ENCODE measurements at places on chromosomes 1 and 21. TPM values are rescaled to one million over a fixed set of nuclear protein-coding genes. Genes with fewer than 3 reads are reported as not detected.

GRCh38 chr1:227808566-227808965 is 6.9 kb upstream of the PRSS38 start:
- no peaks in the 10 kb centered on the region for H3K4me1 ChIP-seq
- no peaks in the 10 kb centered on the region for H3K27me3 ChIP-seq
- no peak overlapping the region for H3K4me3 ChIP-seq
- H3K27ac ChIP-seq, result no peak overlapping the region

The CTSK gene
- total RNA-seq, result 3.2 TPM

The C1orf226 gene
- 7.3 TPM for total RNA-seq

- no peaks in the 10 kb centered on the region for H3K27me3 ChIP-seq
- H3K4me3 ChIP-seq, result no peak overlapping the region
- H3K4me1 ChIP-seq, result peaks cover 30% of the 10 kb centered on the region
- peak; percentile 80 for DNase-seq
- no peaks in the 10 kb centered on the region for H3K36me3 ChIP-seq
Measured at GRCh38 chr21:39094847-39095579, 88.2 kb downstream of the PSMG1 start.

DNA sequence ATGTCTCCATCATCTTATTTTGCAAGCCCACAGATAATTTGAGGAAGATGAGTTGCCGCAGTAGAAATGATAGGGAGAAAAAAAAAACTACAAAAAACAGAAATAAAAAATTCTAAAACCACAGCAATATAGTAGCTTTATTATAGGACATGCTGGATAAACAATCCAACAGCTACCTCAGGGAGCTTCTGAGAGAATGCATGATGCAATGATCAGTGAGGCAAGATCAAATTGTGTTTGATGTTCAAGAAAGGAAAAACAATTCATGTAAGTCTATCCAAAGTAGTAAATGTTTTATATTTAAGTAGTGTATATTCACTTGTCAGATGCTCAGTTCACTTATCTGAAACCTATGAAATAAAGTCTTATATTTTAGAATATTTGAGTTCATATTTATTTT is 6.7 kb downstream of the CR1L start:
- no peaks in the 10 kb centered on the region for H3K4me1 ChIP-seq
- no peaks in the 10 kb centered on the region for H3K27me3 ChIP-seq
- H3K36me3 ChIP-seq, result no peaks in the 10 kb centered on the region
- H3K4me3 ChIP-seq, result no peak overlapping the region

DNA sequence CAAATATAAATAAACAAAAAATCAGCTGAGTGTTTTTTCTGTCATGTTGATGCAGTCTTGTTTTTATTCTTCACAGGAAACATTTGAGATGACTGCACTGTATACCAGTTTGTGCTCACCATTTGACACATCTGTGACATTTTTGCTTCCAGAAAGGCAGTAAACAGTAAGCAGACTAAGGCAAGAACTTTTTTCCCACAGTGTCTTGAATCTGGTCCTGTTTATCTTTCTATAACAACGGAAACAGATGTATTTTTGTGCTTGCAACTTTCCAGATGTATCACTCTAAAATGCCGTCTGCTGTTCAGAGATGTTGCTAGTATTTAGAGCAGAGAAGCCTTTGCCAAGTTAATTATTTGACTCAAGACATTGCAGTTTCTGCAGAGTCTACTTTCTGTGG is 105.5 kb downstream of the ZC3H11B start:
- H3K27me3 ChIP-seq, result no peaks in the 10 kb centered on the region
- DNase-seq, result no peak
- no peaks in the 10 kb centered on the region for H3K36me3 ChIP-seq
- H3K27ac ChIP-seq, result no peak overlapping the region
- no peak overlapping the region for H3K4me3 ChIP-seq

The EDARADD gene
- total RNA-seq, result 14.4 TPM

- no peak overlapping the region for H3K27ac ChIP-seq
- H3K4me3 ChIP-seq, result no peak overlapping the region
- H3K27me3 ChIP-seq, result no peaks in the 10 kb centered on the region
- no peaks in the 10 kb centered on the region for H3K36me3 ChIP-seq
Measured at GRCh38 chr1:47751996-47752451, 245.2 kb downstream of the TRABD2B start.

GRCh38 chr1:214570442-214570841 is 19.0 kb upstream of the PTPN14 start:
- no peaks in the 10 kb centered on the region for H3K36me3 ChIP-seq
- H3K4me1 ChIP-seq, result no peaks in the 10 kb centered on the region
- no peaks in the 10 kb centered on the region for H3K27me3 ChIP-seq
- no peak overlapping the region for H3K4me3 ChIP-seq

DNA sequence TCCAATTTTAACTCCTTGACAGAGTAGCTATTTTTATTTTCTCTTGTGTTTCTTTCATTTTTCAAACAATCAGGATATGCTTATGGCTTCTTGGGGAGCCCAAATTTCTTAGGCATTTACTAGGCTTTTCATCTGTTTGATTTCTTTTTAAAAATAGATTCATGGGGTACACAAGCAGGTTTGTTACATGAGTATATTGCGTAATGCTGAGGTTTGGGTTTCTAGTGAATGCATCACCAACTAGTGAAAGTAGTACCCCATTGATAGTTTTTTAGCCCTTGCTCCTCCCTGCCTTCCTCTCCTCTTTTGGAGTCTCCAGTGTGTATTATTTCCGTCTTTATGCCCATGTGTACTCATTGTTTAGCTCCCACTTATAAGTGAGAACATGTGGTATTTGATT is 190.7 kb downstream of the CENPF start:
- H3K36me3 ChIP-seq, result no peaks in the 10 kb centered on the region
- H3K4me1 ChIP-seq, result peaks cover 22% of the 10 kb centered on the region
- no peak overlapping the region for H3K4me3 ChIP-seq
- DNase-seq, result no peak

The S100A7 gene
- not detected for total RNA-seq

DNA sequence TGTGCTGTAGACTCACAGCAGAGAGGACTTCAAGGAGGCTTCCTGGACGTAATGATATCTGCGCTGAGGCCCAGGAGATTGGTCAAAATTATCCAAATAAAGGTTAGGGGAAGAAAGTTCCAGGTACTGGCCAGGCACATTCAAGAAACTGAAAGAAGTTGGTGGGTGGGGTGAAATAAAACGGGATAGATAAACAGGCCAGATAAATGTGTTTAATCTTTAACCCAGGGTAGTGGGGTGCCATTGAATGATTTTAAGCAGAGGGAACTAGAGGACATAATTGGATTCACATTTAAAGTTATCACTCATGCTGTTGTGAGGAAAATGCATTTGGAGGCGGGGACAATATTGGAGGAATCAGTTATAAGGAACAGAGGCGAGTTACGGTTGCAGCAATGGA is 134.7 kb downstream of the NR5A2 start:
- H3K4me1 ChIP-seq, result peaks cover 12% of the 10 kb centered on the region
- H3K27me3 ChIP-seq, result no peaks in the 10 kb centered on the region
- no peak overlapping the region for H3K4me3 ChIP-seq
- H3K36me3 ChIP-seq, result no peaks in the 10 kb centered on the region
- DNase-seq, result no peak

- no peak overlapping the region for H3K4me3 ChIP-seq
- peak; percentile 21 for DNase-seq
- no peaks in the 10 kb centered on the region for H3K27me3 ChIP-seq
- H3K4me1 ChIP-seq, result no peaks in the 10 kb centered on the region
- H3K36me3 ChIP-seq, result no peaks in the 10 kb centered on the region
Measured at GRCh38 chr1:50774759-50775351, 185.2 kb downstream of the FAF1 start.

DNA sequence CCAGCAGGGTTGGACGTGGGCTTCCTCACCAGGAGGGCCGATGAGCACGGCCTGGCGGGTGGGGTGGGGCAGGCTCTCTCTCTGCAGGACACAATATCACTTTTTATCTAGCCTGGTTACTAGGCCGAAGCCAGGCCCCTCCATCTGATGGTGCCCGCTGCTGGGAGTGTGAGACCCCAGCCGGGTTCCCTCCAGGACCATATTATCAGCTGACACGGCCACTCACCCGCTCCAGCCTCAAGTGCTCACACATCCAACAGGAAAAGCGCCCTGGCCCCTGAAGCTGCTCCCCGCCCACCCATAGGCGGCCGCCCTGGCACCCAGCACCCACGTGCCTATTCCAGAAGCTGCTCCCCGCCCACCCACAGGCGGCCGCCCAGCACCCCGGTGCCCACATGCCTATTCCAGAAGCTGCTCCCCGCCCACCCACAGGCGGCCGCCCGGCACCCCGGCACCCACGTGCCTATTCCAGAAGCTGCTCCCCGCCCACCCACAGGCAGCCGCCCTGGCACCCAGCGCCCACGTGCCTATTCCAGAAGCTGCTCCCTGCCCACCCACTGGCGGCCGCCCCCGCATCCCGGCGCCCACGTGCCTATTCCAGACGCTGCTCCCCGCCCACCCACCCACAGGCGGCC is 5.0 kb downstream of the SLC19A1 start:
- H3K4me3 ChIP-seq, result no peak overlapping the region
- H3K27ac ChIP-seq, result no peak overlapping the region
- peaks cover 10% of the 10 kb centered on the region for H3K4me1 ChIP-seq
- no peaks in the 10 kb centered on the region for H3K36me3 ChIP-seq
- no peaks in the 10 kb centered on the region for H3K27me3 ChIP-seq
- peak; percentile 24 for DNase-seq

The SPATA17 gene
- total RNA-seq, result 1.1 TPM

DNA sequence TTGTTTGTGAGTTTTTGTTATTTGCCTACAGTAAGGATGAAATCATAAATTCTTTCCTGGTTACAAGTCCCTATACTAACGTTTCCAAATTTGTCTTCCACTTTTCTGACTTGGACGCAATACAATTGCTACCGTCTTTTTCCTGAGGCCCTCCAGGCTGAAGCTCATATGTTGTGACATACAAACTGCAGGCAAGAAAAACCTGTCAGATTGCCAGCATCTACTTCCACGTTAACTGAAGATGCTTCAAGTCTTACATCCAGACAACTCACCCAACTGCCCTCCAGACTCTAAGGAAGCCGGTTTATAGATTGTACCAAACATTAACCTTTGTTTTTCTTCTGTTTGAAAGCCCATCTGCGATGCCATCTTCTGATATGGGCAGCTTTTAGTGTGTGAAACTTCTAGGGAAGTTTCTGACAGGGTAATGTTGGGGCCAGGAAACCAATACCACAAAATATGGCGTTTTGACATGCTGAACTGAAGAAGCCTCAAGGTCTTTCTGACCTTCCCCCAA is 21.4 kb upstream of the RNF11 start:
- H3K27me3 ChIP-seq, result no peaks in the 10 kb centered on the region
- no peaks in the 10 kb centered on the region for H3K4me1 ChIP-seq
- no peak overlapping the region for H3K27ac ChIP-seq
- H3K4me3 ChIP-seq, result no peak overlapping the region

GRCh38 chr1:64711266-64711665 is 33.6 kb upstream of the RAVER2 start:
- no peak overlapping the region for H3K4me3 ChIP-seq
- no peaks in the 10 kb centered on the region for H3K27me3 ChIP-seq
- DNase-seq, result no peak
- no peaks in the 10 kb centered on the region for H3K36me3 ChIP-seq
- H3K4me1 ChIP-seq, result no peaks in the 10 kb centered on the region

- no peaks in the 10 kb centered on the region for H3K36me3 ChIP-seq
- DNase-seq, result no peak
- H3K27me3 ChIP-seq, result no peaks in the 10 kb centered on the region
- H3K4me1 ChIP-seq, result no peaks in the 10 kb centered on the region
Measured at GRCh38 chr1:107142140-107142542, 1.3 kb downstream of the NTNG1 start.

GRCh38 chr1:206816390-206817287 is 44.3 kb upstream of the IL10 start:
- DNase-seq, result no peak
- no peak overlapping the region for H3K27ac ChIP-seq
- H3K27me3 ChIP-seq, result no peaks in the 10 kb centered on the region
- no peaks in the 10 kb centered on the region for H3K36me3 ChIP-seq
- no peak overlapping the region for H3K4me3 ChIP-seq

GRCh38 chr1:155022136-155022926 is 11.2 kb downstream of the DCST2 start:
- no peak for DNase-seq
- H3K4me1 ChIP-seq, result peaks cover 17% of the 10 kb centered on the region
- no peaks in the 10 kb centered on the region for H3K36me3 ChIP-seq

DNA sequence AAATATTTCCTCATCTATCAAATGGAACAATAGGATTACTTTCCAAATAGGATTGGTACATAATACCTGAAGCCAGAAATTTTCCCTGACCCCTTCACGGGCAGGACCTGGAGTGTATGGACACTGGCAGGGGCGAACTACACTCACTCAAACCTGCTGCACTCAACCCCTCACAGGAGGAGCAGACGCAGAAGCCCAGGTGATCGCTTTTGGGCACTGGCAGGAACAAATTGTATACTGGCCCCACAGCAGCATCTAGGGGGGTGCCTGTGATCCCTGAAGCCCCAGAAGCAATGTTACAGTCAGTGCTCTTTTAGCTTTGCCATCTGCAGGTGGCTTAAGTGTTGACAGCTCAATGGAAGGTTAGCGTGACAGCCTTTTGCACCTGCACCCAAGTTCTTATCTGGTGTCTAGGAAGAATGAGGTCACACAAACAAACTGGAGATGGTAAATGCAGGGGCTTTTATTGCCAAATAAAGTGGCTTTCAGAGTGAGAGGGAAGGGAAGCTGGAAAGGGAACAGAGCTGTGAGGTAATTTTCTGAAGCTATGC is 199.2 kb upstream of the NEGR1 start:
- H3K4me3 ChIP-seq, result no peak overlapping the region
- DNase-seq, result no peak
- no peak overlapping the region for H3K27ac ChIP-seq

DNA sequence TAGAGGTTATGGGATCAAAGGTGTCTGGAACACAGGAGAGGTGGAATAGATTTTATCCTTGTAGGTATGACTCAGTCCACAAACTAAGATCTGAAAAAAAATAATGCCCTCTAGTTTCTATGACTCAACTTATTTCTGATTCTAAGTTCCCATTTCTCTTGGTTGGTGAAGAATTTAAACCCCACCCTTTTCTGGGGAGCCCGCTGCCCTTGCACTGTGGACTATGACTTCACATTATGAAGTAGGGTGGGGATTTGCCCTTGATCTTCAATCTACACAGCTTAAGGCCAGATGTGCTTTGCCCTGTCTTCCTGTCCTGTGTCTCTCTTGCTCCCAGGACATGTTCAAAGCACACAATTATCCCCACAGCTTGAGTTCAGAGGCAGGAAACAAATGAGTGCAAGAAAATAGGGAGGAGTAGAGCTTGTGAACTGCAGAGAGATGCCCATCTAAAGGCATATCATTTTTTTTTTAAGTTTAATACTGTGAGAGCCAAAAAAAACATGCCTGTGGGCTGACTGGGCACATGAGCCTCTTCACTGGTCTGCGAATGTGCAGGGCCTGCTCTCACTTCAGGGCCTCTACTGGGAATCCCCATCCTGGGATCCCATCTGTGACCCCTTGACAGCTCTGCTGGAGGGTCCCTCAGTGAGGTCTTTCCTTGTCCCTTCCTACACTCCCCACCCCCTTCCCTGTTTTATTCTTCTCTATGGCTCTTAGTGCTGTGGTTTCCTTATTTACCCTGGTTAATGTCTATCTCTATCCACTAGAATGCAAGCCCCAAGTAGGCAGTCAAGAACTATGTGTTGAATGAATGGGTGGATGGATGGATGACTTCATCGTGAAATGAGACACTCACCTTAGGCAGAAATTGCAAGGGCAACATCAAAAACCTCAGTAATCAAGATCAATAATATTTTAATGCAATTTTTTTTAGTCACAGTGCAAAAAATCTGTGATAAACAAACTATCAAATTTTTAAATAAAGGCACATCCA is 61.5 kb downstream of the CD58 start:
- no peak overlapping the region for H3K27ac ChIP-seq
- no peak for DNase-seq
- H3K36me3 ChIP-seq, result no peaks in the 10 kb centered on the region
- H3K27me3 ChIP-seq, result no peaks in the 10 kb centered on the region

Measured in Caco-2 (cell line).